ENCODE measurements at places on chromosomes 3 and 15.

DNA sequence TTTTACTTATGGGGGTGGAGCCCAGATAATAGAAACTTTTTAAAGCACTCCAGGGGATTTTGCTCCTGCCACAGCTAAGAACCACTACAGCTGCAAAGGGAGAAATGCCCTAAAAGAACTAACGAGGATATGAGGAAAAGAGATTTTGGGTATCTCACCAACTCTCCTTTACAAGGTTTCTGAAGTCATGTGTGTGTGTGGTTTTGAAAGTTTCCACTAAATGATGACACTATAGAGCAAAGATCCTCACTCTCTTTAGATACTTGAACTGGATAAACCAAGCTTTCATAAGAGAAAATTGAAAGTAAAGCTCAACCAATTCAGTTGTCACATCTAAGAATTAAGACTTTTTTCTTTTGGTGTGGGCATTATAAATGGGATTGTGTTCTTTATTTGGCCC lies 455.3 kb upstream of the ALCAM start:
- DNase-seq = no peak

GRCh38 chr15:60118146-60118545 lies 114.0 kb downstream of the FOXB1 start:
- no peak for DNase-seq

GRCh38 chr3:112334691-112335433 lies 1.9 kb downstream of the CD200 start:
- no peak for DNase-seq

GRCh38 chr3:64105816-64106215 lies 82.5 kb upstream of the PSMD6 start:
- no peak for DNase-seq

GRCh38 chr3:37661615-37662306 lies 199.9 kb upstream of the CTDSPL start:
- no peak for DNase-seq

DNA sequence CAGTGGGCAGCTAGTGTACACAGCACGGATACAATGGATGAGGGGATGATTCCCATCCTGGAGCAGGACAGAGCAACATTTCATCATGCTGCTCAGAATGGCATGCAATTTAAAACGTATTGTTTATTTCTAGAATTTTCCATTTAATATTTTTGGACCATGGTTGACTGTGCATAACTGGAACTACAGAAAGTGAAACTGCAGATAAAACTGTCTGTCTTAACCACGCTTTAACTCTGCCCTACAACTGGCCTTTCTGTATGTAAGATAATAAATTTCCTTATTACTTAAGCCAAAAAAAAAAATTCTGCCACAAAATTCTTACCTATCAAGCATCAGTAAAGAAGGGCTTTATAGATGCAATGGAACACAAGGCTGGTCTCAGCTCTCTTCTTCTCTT lies 33.4 kb downstream of the AP3S2 start:
- DNase-seq = no peak

DNA sequence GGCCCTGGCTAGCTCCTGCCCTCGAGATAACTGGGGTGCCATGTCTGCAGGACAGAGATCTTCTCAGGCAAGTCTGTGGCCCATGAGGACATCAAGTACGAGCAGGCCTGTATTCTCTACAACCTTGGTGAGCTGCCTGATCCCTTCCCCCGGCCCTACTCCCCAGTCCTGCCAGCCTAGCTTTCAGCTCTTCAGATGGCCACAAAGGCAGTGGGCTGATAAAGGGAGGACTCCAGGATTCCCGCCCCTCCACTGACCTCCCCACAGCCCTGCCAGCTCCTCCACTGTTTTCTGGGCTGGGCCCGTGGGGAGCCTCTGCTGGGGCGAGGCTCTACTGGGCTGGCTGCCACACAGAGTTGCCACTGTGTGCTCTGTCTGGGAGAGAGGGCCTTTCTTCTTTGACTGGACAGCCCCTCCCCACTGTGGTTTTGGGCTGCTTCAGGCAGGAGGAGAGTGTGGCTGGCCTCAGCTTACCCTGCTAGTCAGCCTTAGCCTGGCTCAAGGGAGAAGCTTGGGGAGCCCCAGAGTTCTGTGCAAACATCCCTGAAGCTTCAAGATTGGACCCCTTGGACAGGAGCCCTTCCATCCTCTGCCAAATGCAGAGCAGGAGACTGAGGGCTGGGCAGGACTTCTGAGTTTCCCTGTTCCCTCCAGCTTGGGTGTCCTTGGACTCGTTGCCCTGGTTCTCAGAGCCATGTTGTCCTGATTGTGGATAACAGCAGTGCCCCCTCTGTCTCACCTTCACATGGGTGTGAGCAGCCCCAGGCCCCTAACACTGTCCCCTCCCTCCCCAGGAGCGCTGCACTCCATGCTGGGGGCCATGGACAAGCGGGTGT lies 24.4 kb downstream of the PTPN23 start:
- DNase-seq = no peak

- DNase-seq = no peak
Observed at GRCh38 chr3:88863196-88863595, 244.2 kb upstream of the EPHA3 start.

- no peak for DNase-seq
Observed at GRCh38 chr3:35931867-35932266, 292.5 kb downstream of the ARPP21 start.

GRCh38 chr3:78857494-78858111 lies 910.2 kb downstream of the ROBO1 start:
- no peak for DNase-seq

DNA sequence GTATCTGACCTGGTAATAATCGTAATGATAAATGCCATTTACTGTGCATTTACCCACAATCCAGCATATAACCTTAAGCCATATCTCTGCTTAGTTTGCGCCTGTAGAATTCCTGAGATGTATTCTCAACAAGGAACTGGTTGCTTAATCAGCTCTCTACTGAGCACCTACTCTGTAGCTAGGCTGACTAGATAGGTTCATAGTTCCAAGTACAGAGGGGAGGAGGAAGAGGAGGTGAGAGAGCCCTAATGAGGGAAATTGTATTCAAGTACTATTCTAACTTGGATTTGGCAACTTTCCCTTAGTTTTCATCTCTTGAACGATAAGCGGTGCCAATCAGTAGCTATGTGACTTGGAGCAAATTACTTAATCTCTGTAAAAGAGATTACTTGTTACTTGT lies 5.6 kb upstream of the AKAP13 start:
- no peak for DNase-seq

GRCh38 chr3:86562090-86562489 lies 428.9 kb downstream of the VGLL3 start:
- no peak for DNase-seq

GRCh38 chr15:60574801-60575631 lies 96.1 kb upstream of the ICE2 start:
- DNase-seq = no peak

DNA sequence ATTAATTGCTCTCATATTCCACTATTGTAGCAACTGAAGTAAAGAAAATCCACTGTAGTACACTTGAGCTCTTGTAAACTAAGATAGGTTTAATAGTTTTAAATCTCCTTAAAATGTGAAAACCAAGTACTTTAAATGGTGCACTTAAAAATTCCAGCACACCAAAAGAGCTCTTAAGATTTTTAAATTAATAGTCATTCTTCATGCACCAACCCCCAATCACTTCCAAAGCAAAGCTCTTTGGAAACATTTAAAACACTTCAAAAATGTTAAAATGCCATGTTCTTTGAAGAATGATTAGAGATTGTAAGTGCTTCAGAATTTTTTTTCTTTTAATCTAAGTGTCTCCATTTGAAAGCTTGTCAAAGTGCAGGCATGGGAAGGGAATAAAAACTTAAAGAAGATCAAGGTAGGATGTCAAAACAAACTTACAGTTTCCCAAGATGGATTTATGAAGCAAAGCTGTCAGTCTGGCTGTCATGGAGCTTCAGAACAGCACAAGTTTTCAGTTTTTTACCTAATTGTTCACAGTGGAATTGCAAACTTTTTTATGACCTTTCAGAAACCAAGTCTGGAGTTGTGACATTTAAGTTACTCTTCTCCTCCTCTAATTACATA lies 84.3 kb downstream of the ARPP21 start:
- no peak for DNase-seq

- no peak for DNase-seq
Observed at GRCh38 chr15:77508541-77509243, 88.0 kb downstream of the HMG20A start.

DNA sequence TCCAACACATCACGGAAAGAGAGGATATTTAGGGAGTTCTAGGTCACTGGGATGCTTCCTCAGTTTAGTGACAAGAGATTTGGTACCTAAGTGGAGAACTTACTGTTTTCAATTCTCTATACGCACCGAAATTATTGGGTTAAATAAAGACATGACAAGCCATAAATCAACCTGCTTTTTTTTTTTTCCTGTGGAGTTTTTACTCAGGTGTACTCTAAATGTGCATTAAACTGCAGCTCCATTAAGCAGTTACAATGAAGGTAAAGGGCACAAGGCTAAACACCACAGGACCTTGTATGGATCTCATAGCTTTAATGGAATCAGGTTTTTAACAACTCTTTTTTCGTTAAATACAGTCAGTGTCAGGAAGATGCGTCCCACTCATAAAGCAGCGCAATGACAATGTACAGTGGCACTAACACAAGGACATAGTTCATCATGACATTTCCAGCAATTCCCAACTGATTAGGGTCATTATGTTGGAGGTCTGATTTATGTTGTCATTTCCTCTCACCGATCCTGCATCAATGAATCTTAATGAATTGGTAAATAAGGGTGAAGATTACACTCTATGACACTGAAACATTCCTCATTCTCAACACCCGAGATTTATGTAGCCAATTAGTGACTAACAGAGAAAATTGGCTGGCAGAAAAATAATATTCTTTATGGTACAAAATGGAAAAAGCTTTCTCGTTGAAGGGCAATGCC lies 355.2 kb downstream of the FOXP1 start:
- DNase-seq = no peak

- DNase-seq = no peak
Observed at GRCh38 chr3:187920913-187921312, 175.6 kb upstream of the BCL6 start.

DNA sequence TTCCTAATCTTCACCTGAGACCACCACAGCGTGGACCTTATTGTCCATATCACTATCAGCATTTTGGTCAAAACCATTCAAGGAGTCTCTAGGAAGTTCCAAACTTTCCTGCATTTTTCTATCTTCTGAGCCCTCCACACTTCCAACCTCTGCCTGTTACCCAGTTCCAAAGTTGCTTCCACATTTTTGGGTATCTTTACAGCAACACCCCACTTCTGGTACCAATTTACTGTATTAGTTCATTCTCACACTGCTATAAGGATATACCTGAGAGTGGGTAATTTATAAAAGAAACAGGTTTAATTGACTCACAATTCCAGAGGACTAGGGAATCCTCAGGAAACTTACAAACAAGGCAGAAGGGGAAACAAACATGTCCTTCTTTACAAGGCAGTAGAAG lies 103.3 kb upstream of the CBLB start:
- DNase-seq = no peak

DNA sequence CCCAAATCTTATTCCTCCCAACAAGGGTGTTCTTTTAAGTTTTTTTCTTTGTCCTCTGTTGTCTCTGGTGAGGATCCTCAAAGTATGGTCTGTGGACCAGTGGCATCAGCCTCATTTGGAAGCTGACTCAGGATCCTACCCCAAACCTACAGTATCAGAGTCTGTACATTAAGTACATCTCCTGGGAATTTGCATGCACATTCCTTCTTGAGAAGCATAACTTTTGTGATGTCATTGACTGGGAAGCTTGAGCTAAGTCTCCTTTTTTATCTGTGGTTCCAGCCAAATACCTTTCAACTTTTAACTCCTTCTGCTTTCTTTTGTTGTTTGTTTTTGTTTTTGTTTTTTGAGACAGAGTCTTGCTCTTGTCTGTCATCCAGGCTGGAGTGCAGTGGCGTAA lies 40.5 kb downstream of the ARMC8 start:
- no peak for DNase-seq

- DNase-seq = no peak
Observed at GRCh38 chr3:46660543-46661523, 32.6 kb downstream of the ALS2CL start.

GRCh38 chr3:20324664-20325478 lies 138.9 kb upstream of the SGO1 start:
- no peak for DNase-seq

GRCh38 chr3:144403040-144403457 lies 431.4 kb downstream of the DIPK2A start:
- no peak for DNase-seq

- no peak for DNase-seq
Observed at GRCh38 chr15:25170781-25171110, 216.0 kb downstream of the SNRPN start.

GRCh38 chr15:51053571-51053970 lies 41.1 kb downstream of the TNFAIP8L3 start:
- DNase-seq = no peak

DNA sequence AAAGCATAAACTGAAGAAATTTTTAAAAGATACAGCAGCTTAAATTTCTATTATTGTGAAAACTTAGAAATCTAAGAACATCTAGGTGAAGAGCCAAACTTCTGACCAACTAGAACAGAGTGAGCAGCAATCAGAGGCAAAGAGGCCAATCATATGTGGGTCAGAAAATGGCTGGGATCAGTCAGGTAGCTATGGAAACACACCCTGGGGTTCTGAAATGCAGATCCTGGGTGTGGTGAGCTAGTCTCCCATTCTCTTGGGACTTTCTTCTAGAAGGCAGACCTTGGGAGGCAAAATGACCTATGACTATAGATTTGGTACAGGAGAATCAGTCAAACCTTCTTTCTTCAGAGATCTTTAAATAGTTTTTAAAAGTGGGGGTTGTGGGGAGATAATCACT lies 385.8 kb downstream of the TBC1D5 start:
- DNase-seq = no peak

- no peak for DNase-seq
Observed at GRCh38 chr15:78437107-78437761, 782 bp upstream of the IREB2 start.

- DNase-seq = no peak
Observed at GRCh38 chr3:8845641-8846040, 76.2 kb upstream of the OXTR start.

- no peak for DNase-seq
Observed at GRCh38 chr3:12991481-12991837, 81.8 kb downstream of the IQSEC1 start.

DNA sequence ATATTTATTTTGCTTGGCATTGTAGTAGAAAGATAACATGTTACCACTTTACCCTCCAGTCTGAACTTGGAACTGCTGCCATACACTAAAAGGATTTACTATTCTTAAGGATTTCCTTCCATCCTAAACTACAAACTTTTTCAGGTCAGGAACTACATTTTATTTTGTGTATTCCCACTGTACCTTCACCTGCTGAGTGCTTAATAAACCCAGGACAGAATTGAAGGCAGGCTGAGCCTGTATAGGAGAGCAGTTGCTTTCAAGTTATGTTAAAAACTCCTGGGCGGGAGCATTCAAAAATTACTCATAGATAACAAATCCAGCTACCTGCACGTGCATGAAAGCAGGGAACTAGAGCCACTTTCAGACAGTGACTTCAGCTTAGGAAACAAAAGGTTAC lies 58.3 kb downstream of the CACNA1D start:
- DNase-seq = no peak
